NCI-H1092 (cell line): ENCODE measurements at places on chromosomes 16 and 17.

- DNase-seq: no peak
Observed at GRCh38 chr17:15422392-15422965, 44.9 kb downstream of the CDRT4 start.

DNA sequence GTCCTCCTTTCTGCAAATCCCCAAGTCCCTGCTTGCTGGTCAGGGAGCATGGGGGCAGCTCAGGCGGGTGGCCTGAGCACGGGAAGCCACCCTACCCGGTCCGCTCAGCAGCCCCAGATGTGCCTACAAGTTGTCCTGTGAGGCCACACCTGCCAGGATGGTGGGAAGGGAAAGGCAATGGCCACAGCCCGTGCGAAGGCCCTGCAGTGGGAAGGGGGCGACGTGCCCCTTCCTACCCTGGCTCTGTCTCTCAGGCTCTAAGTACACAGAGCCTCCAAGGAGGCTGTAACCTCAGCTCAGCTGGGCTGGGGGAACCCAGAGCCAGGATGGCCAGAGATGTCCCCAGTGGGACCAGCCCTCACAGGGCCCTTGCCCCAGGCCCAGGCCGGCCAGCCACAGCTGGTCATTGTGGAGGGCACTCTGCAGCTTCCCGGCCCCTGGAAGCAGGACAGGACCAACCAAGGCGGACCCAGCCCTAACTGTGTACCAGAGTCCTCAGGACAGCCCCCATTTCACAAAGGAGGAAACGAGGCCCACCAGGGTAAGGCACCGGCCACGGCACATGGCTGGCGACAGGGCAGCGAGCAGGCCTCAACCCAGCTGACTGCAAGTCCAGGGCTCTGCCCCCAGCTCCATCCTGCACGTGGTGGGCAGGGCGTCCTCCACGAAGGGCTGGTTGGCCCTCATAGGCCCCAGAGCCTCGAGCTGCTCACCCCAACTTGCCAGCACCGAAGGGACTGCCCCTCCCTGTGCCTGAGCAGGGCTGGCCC is 82.3 kb downstream of the RTN4RL1 start:
- no peak for DNase-seq

GRCh38 chr16:8848231-8848938 is 20.4 kb downstream of the CARHSP1 start:
- DNase-seq: no peak

- DNase-seq: no peak
Observed at GRCh38 chr16:53912155-53912554, 208.2 kb downstream of the FTO start.

DNA sequence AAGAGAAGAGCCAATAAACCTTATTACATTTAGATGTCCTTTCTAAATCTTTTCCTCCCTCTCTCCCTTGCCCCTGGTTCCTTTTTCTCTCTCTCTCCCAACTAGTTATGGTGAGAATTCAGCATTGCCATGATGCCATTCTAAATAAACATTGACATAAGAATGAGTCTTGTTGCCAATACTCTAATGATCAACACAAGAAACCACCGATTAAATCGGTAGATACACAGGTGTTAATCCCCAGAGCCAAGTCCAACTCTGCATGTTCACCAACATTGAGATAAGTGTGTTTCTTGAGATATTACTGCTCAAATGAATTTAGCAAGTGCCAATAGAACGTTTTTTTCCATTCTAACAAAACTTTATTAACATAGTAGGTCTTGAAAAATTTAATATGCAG is 412.1 kb downstream of the KCNJ2 start:
- no peak for DNase-seq

- no peak for DNase-seq
Observed at GRCh38 chr16:25033852-25034251, 18.7 kb upstream of the ARHGAP17 start.

GRCh38 chr16:324451-325334 is 27.8 kb downstream of the AXIN1 start:
- no peak for DNase-seq

DNA sequence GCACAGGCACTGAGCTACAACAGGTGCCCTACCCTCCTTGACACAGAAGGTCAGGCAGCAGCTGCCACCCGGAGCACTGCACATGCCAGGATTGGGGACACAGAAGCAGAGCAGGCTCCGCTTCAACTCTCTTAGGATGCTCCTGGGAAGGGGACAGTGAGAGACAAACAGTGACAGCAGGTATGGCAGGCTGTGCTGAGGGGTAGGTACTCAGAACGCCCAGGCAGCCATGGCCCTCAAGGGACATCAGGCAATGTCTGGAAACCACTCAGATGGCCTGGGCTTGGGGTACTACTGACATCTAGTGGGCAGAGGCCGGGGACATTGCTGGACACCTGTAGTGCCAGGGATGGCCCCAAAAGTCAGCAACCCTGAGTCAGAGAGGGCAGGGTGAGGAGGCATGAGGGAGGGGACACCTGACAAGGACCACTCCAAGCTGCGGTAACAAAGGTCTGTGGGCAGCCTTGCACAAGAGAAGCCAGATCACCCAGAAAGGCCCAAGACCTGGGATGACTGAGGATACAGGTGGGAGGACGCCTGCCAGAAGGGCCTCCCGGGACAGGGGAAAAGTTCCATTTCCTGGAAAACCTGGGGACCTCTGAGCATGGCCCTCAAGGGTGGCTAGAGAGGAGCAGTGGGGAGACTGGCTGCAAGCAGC is 21.2 kb downstream of the PEMT start:
- peak; percentile 52 for DNase-seq

- DNase-seq: no peak
Observed at GRCh38 chr16:51665436-51665998, 514.4 kb upstream of the SALL1 start.

- DNase-seq: no peak
Observed at GRCh38 chr17:61578645-61579044, 12.4 kb downstream of the NACA2 start.

- DNase-seq: no peak
Observed at GRCh38 chr17:38430822-38431221, 2.6 kb downstream of the ARHGAP23 start.

DNA sequence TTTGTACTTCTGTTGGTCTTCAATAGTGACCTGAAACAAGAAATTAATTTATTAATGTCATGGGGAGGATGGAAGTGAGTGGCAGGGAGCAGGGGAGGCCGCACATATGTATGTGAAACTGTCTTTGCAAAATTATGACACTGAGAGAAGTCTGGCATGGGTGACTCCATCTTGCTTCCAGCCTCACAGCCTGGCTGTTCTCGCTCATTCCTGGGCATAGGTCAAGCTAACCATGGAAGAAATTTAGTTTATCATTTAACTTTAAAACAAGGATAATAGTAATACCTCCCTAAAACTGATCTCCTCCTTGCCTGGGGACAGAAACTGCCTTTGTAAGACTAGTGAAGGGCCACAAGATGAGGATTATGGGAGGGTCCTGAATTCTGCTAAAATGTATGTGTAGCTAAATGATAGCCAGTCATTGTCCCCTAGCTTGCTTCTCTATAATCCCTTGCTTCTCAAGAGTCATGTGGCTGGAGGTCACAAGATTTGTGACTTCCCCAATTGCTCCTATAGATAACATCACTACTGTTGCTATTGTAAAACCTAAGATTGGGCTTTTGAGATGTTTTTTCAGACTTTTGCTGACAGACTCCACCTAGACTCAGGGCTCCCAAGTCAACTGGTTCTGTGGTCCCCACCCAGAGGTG is 126.0 kb downstream of the HS3ST3A1 start:
- DNase-seq: no peak

DNA sequence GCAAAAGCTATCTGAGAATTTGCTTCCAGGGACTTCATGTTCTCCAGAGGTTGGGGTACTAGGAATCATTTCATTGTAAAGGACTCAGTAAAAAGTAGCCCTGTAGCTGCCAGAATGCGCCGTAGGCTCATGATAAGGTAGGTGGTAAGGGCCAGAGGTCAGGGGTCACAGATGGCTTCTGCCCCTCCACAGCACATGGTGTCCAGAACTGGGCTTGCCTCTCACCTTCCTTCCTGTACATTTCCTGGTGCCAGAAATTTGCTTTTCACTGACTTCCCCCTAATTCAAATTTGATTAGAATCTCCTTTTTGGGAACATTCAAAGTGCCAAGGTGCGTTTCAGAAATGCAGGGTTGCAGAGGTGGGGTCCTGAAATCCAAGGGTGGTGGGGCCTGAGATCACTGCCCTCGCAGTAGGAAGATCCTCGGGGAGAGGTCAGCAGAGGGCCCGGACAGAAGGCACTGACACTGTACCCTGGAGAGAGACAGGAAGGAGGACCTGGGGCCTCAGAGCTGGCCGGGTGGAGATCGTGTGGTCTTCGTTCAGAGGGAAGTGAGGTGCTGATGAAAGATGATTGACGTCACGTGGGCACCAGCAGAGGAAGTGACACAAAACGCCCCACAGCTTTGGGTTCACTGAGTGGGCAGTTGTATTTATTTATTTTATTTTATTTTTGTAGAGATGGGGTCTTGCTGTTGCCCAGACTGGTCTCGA is 25.5 kb upstream of the METRNL start:
- no peak for DNase-seq

- DNase-seq: no peak
Observed at GRCh38 chr16:22633799-22634198, 123.1 kb downstream of the NPIPB5 start.

GRCh38 chr17:61057257-61057656 is 342.4 kb upstream of the TBX2 start:
- DNase-seq: no peak

DNA sequence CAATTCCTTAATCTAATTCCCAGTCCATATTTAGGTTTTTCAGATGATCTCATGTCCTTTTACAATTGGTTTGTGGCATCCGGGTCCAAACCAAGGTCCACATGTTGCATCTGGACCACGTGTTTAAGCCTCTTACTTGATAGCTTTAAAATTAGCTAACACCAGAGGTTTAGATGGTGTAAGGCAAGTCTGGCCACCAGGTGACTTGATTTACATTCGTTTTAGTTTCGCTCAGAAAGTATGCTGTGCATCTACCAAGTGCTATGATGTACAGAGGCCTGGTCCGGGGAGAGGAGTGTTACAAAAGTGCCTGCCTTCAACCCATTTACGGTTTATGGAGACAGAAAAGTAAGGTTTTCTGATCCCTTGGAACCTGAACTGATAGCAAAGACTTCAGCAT is 878 bp upstream of the DNAJA2 start:
- DNase-seq: no peak

DNA sequence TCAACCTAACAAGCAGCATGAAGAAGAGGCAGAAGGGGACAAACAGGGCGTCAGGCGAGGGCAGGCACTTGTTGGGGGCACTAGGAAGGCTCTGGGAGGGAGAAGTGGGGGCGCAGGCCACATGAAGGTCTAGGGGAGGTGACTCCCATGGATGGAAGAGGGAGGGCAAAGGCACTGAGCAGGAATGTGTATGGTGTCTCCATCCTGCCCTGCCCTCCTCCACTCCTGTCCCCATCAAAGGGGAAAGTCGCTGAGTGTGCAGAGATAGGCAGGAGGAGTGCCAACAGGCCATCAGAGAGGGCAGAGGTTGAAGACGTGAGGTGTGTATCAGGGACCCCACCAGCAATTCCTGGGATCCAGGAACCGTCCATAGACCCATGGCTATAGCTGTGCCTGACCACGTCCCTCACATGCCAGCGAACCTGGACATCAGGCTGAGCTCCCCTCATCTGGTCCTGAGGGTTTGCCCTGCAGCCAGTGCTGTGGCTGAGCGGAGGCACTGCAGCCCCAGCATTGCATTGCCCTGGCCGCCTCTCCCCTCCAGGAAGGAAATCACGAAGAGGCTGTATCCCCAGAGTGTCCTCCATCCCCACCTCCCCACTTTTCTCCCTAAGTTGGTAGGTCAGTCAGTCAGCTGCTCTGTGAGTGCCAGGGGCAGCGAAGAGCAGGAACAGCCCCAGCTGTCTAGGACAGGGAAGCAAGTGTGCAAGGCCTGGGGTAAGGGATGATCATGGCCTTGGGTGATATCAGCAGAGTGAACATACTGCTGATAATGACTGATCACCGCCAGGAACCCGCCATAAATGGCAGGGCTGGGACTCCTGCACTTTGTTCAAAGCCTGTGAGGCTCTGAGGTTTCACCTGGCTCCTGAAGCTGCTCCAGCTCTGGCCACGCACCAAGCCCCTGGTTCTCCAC is 6.2 kb upstream of the CYB561 start:
- DNase-seq: no peak

- DNase-seq: no peak
Observed at GRCh38 chr17:66511135-66511534, 208.7 kb downstream of the PRKCA start.

- no peak for DNase-seq
Observed at GRCh38 chr16:88345721-88346560, 36.8 kb upstream of the ZNF469 start.

DNA sequence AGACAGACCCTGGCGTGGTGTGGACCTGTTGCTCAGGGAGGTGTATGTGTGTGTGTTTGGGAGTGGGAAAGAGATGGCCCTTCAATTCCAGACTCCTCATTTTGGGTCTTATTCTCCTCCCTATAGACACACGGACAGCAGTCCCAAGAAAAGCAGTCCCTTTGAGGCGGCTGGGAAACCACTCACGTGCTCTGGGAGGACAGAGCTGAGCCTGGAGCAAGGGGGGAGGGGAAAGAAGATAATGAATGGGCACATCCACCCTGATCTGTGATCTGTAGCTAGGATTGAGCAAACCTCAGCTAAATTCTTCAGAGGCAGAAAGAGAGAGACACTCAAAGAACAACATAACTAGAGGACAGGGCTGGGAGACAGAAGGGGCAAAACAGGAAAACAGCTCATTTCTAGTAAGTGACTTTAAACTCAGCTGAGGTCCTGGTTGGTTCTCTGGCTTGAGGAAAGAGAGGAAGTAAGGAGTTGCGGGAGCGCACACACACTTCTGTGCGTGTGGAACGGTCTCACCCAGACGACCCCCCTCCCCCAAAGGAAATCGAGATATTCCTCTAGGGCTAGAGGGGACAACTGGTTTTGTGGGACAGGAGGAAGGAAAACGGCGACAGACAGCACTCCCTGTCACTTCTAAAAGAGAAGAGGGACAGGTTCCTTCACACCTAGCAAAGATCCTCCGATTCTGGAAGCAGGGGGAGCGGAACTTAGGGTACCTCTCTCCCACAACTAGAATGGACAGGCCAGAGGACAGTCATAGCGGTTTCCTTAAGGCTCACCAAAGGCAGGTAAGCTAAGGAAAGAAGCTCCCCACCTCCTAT is 658 bp downstream of the RAB5C start:
- DNase-seq: no peak

DNA sequence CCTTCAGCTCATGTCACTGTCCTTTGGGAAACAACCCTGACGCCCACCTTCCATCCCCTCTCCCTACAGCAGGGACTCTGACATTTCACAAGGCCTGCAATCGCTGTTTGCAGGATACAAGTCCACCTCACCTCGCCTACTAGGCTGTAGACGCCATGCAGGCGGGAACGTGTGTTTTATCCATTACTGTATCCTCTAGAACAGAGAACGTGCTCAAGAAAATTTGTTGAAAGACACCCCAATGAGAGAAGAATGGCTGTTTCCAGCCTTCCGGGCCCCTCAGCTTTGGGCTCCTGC is 1.5 kb upstream of the TTYH2 start:
- no peak for DNase-seq

GRCh38 chr16:88881007-88881615 is 14.7 kb upstream of the PABPN1L start:
- DNase-seq: no peak

GRCh38 chr16:67803894-67804293 is 2.5 kb downstream of the RANBP10 start:
- no peak for DNase-seq

- no peak for DNase-seq
Observed at GRCh38 chr16:29821643-29822115, 1.4 kb downstream of the MVP start.
